ENCODE measurements at places on chromosomes 2 and 18.

GRCh38 chr2:223219872-223220657, 168.1 kb downstream of the KCNE4 start:
- no peak for DNase-seq

DNA sequence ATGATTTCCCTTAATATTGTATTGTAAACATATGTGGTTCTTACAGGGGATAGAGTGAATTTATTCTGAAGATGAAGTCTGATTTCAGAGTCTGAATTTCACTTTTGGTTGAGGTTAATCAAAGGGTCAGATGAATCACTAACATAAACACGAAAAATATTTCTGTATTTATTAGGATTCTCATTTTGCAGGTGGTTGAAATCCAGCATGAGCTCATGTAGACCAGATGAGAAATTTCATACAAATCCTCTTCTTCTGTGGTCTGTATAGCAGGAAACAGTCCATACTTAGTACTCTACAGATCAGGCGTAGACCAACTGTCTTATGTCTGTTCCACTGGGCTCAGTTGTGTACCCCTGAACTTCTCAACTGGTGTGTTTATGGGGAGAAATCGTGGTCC, 157.8 kb downstream of the BABAM2 start:
- no peak for DNase-seq

- no peak for DNase-seq
These were observed 356.2 kb downstream of the GPD2 start for GRCh38 chr2:156792242-156792840.

DNA sequence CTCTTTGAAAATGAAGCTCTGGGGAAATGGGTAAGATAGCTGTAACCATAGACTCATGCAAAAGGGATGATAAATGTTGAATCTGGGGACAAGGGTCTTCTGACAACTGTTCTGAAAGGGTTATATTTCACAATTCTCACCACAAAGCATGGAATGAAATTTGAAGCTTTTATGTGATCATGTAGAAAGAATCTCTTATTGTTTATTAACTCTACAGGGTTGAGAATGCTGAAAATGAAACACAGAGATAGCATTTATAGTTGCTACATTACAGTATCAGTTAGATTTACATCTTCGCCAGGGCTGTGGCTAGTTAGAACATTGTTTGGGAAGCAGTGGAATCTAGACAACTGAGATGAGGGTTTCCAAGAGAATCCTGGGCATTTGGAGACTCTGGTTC, 97.4 kb upstream of the LHCGR start:
- no peak for DNase-seq

DNA sequence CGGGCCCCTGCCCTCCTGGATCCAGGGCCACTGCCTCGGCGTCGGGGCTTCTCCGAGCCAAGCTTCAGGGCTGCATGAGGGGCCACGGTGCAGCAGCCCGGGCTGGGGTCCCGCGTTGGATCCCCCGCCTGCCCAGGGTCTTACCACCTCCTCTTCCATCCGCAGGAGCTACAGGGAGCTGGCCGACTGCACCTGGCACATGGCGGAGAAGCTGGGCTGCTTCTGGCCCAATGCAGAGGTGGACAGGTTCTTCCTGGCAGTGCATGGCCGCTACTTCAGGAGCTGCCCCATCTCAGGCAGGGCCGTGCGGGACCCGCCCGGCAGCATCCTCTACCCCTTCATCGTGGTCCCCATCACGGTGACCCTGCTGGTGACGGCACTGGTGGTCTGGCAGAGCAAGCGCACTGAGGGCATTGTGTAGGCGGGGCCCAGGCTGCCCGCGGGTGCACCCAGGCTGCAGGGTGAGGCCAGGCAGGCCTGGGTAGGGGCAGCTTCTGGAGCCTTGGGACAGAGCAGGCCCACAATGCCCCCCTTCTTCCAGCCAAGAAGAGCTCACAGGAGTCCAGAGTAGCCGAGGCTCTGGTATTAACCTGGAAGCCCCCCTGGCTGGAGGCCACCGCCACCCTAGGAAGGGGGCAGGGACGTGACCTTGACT, 52.1 kb downstream of the RAMP1 start:
- DNase-seq: no peak

- DNase-seq: no peak
These were observed 42.3 kb downstream of the SLC4A1AP start for GRCh38 chr2:27705851-27706622.

DNA sequence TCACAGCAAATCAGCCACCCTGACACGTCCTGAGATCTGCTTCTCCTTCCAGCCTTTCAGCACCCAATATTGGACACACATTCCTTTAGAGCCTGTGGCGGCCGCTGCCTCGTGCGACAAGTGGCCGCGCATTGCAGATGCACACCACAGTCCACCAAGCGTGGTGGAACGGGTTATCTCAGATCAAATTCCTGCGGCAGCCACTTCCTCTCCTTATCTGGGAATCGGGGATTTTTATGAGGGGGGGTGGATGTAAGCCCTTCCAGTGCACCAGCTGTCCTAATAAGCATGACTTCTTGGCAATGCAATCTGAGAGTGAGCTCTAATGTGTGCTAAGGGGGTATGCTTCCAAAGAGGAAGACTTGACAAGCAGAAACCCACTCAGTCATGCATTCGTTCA, 18.3 kb upstream of the BMP10 start:
- DNase-seq: no peak

- no peak for DNase-seq
These were observed 185.1 kb upstream of the SMAD7 start for GRCh38 chr18:49135877-49136276.

DNA sequence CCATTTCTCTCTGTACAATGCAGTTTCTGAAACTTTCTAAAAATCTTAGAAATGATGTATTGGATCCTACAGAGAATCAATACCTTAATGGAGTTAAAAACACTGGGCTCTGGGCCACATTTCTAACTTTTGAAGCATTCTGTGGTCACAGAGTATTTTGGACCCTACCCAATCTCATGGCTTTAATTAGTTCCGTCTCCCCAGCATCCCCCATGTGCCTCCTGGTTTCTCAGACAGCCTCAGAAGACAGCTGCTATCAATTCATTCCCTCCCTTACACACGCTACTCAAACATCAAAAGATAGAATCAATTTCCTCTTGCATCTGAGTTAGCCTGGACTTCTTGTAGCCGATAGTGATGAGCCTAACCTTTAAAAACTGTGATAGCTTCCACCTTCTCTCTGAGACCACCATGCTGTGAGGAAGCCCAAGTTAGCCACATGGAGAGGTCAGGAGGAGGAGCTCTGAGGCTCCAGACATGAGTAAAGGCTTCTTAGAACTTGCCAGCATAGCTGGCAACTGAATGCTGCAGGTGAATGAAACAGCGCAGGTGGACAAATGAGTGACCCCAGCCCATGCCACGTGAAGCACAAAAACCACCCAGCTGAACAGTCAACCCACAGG, 10.4 kb downstream of the ADCY3 start:
- no peak for DNase-seq

DNA sequence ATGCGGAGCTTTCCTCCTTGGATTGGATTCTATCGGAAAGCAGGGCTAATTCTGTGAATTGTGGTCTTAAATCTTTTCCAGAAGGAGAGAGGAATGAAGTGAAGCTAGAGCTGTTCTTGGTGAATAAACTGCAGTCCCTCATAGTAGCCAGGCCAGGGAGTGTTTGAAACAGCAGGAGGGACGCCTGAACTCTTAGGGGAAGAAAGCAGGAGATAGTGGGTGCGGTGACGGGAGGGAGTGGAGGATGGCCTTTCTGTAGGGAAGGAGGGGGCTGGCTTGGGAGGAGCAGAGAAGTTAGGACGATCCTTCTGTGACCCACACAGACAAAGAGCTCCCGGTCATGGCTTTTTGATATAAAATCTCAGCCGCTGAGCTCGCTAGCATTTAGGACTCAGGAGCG, 47.5 kb upstream of the KCNF1 start:
- no peak for DNase-seq

- DNase-seq: no peak
These were observed 5.0 kb upstream of the GGCX start for GRCh38 chr2:85566265-85566664.

GRCh38 chr2:196957881-196958525, 31.5 kb upstream of the PGAP1 start:
- DNase-seq: no peak

DNA sequence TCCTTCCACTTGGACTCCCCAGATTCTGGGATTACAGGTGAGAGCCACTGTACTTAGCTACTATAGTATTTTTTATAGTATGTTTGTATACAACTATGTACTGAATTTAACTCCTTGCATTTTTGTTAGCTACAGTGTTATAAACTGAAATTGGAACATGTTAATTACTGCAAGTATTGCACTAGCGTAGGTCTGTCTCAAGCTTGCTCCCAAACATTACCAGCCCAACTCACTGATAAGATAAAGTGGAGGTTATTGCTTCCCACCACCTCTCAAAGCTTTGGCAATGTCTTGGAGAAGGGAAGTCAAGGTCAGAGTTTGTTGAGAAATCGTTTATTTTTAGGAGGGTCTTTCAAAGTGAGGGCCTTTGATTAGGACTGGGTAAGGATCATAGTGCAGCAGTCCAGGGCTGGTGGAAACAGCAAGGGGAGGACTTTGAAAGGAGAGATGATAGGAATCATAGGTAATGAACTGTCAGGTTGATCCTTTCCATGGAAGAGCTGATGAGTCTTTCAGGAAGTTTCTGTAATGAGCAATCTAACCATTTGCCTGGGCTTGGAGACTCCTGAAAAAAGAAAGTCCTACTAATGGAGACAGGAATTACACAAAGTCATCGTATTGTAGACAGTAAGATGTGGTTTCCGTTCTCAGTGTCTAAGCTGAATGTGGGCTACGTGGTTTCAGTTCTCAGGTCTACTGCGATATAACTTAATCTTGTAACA, 257.1 kb downstream of the MYO3B start:
- DNase-seq: no peak

DNA sequence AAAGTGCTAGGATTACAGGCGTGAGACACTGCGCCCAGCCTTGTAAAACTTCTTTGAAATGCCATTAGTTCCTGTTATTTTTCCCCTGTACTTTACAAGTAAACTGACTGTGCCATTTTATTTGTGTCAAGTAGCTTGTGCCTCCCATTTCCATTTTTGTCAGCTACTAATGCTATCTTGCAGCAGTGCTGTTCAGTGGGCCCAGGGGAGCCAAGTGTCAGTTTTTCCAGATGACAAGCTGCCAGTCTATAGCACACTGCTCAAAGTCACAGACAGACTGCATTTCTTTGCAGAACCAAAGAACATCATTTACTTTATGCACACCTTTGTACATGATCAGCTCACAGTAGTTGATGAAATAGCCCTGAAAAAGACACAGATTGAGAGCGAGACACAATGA, 901.3 kb upstream of the CDH2 start:
- no peak for DNase-seq

DNA sequence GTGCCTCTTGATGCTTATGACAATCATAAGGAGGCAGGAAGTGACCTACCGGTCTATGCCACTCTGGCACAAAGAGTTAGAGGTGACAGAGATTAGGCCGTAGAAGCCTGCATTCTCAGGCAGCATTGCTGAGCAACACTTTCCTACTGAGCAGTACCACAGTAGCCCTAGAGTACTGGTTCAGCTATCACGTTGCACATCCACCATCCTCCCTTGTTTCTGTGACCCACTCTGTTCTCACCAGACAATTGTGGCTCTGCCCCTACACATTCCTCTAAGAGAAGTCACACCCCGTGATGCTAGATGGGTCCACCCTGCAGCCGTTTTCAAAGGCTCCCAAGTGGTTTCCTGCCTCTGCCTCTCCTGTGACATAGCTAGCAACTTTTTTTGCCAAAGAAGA, 22.6 kb upstream of the SUCLG1 start:
- no peak for DNase-seq
